Stimulated activated CD4-positive, alpha-beta T cell treated with anti-CD3 and anti-CD28 coated beads, Interleukin-2, amount 100 ng/mL, for 48 hours (primary cell): ENCODE measurements at places on chromosomes 5 and 9.
A peak's percentile ranks its signal among the peaks of the same experiment; 100 is the strongest.

GRCh38 chr5:16559702-16560101 is 57.1 kb downstream of the RETREG1 start:
- DNase-seq = no peak

DNA sequence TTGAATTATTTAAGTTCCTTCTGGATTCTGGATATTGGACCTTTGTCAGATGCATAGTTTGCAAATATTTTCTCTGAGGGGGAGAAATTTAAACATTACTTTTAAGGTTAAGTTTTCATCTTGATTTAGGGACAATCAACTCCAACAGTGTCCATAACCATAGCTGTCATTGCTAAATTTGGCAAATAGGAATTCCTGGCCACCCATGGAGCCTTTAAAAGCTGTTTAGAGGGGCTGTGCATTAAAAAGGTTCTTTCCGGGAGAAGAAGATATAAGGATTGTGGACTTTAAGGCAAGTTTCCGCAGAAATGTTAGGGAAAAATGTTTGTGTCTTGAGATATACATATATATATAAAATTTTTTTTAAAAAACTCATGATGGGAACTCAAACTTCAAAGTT is 339.7 kb downstream of the ADAMTS6 start:
- no peak for DNase-seq

DNA sequence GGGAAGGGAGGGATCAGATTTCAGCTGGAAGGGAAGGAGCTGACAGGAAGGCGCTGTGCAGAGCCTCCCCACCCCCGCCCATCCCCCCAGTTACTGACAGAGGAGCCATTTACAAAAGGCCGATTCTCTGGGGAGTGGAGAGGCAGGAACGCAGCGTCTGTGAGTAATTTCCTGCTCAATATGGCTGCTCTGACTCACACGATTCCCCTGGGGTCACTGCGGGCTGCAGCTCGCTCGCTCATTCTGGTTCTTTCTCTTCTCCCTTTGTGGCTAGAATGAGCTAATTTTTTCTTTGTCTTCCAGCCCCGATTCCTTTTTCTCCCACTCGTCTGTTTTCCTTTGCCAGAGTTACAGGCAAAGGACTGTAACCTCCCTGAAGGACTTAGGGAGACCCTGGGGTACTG is 28.8 kb downstream of the PTPA start:
- peak; percentile 75 for DNase-seq

GRCh38 chr9:126684345-126684744 is 70.6 kb downstream of the LMX1B start:
- DNase-seq = no peak
